ENCODE measurements at places on chromosomes 12 and 14. TPM values are rescaled to one million over a fixed set of nuclear protein-coding genes. Genes with fewer than 3 reads are reported as not detected.

The IQSEC3 gene
- 0.86 TPM for total RNA-seq

DNA sequence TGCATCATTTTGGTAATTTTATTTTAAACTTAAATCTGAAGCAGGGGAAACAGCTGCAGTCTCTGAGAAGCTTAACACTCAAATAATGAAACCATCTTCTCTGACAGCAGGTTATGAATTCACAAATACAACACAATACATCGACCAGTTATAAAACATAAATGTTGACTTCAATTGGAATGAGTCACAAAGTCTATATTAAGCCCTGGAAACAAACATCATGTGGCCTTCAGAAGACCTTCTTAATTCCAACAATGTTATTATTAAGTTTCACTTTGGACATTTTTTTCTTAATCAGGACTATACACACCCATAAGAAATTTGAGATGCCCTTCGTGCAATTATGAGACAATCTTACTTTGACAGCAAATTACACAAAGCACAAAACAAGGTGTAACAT lies 68.9 kb downstream of the CEP128 start:
- no peak for DNase-seq

The IL25 gene
- total RNA-seq: not detected

DNA sequence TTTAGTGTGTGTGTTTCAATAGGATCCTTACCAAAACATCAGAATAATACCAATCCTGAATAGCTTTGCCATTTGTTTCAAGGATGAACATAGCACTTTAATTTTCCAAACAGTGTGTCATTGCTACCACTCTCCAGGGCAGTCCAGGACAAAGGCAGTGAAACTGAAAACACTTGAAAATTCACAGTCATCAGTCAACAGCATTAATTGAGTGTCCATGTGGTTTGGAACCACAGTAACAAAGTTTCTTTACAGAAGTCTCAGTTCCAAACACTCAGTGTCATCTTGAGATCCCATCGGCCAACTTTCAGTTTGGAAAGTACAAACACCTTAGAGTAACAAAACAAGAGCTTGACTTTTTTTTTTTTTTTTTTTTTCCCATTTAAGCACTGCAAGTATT lies 228.4 kb upstream of the SOX5 start:
- DNase-seq: no peak

DNA sequence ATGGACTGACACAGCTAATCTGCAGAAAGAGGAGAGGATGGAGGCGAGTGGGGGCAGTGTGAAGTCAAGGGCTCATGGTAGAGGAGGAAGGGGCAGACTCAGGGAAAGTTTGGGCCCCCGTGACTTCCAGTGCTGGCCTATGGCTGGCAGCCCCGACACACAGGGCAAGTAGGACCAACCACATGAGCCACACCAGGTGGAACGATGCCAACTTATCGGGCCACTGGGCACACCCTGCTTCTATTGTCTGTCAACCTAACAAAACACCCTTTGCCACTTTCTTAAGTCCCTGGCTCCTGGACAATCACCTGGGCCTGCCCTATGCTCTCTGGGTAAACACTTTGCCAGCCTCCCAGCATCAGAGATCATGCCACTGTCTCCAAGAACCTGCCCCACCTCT lies 65.2 kb upstream of the PSMC1 start:
- DNase-seq: no peak

- DNase-seq: no peak
Measured at GRCh38 chr14:67413806-67414769, 2.1 kb upstream of the PLEK2 start.

The RNASE1 gene
- 171 TPM for total RNA-seq

DNA sequence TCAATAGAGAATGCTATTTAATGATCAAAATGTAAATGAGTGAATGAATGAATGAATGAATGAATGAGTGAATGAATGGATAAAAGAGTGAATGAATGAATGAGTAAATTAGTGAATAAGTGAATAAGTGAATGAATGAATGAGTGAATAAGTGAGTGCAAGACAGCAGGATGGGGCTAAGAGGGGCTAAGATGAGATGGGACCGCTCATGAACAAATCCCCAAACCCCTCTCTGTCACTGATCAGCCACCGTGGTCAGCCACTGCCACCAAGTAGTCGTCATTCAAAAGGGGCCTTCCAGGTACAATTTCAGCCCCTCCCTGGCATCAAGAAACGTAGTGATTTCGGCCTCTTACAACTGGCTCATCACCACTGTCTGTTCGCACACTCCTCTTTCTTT lies 79.2 kb downstream of the BCL11B start:
- no peak for DNase-seq
